ENCODE measurements at places on chromosomes 12 and 14.
A peak's percentile ranks its signal among the peaks of the same experiment; 100 is the strongest.

DNA sequence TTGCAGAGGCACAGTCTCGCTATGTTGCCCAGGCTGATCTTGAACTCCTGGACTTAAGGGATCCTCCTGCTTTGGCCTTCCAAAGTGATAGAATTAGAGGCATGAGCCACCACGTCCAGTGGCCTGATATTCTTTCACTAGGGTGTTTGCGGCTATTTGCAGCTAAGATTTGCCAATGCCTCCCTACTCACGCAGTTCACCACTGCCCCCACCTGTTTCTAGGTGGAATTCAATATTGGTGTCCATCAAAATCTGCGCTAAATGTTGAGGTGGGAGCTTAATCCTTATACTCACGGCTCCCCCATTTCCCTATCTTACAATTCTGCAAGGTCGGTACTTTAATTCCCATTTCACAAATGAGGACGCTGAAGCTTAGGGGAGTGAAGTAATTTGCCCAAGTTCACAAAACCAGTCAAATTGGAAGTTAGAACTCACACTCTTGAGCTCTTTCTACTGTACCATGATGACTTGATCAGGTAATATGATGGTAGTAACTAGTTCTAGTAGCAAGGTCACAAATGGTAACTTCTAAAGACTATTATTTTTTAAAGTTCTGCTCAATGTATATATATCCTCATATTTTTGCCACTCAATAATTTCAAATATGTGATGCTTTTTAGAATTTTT, 22.1 kb upstream of the LRRC9 start:
- peak; percentile 11 for DNase-seq

DNA sequence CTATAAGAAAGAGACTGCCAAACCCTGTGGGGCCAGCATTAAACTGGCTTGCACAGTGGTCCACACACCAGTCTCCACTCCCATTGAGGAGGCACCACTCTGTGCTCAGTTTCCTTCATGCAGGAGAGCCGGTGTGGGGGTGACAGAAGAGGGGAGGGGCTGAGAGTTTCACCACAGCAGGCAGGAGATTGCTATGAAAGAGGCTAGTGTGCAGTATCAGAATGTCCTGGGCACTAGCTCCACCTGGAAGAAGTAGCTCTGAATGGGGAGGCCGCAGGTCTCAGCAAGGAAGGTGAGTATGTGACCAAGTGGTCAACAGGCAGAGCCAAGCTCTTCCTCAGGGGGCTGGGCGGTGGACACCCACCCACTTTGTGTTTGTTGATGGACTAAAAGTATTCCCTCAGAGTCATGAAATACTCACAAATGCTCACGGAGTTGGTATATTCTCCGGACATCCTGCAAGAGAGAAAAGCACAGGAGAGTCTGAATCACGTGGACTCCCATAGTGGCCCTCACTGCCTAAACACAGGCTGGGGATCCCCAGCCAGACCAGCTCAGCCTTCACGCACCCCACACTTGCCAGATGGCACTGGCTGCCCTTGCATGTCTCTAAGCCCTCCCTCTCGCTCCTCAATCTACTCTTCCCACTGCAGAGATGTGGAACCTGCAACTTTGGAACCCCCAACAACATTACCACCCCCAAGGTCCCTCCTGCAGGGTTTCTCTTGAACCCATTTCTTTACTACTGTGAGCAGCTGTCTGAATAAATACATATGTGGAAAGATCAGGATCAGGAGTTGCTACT, 7.8 kb upstream of the KRT72 start:
- no peak for DNase-seq

DNA sequence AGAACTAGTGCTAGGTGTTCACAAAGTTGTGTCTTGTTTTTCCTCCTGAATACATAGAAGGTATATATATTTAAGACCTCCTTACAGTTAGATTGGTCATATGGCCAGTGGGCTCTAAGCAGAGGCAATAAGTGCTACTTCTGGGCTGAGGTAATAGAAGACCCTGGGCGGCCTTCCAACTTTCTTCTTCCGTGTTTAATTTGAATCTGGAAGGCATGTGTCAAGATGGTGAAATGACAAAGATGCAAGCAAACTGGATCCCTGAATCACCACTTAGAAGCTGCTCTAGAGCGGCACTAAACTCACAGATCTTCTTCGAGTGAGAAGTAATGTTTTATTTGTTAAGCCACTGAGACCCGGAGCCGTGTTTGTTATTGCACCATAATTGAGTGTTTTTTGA, 201.0 kb upstream of the GZMB start:
- no peak for DNase-seq

DNA sequence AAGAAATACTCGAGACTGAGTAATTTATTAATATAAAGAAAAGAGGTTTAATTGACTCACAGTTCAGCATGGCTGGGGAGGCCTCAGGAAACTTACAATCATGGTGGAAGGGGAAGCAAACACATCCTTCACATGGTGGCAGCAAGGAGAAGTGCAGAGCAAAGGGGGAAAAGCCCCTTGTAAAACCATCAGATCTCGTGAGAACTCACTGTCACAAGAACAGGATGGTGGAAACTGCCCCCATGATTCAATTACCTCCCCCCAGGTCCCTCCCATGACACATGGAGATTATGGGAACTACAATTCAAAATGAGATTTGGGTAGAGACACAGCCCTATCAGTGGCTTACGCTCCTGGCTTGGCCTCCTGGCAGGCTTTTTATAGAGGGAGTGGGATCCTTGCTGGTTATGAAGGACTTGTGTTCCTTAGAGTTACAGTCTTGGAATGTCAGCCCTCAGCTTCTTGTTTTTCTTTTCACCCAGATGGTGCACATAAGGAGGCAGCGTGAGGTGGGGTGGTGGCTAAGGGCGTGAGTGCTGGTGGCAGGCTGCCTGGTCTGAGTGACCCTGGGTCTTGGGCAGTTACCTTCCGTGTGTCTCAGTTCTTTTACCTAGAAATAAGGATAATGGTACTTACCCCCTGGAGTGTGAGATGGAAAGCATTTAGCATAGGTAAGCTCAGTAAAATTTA, 25.7 kb downstream of the TRAF3 start:
- no peak for DNase-seq

DNA sequence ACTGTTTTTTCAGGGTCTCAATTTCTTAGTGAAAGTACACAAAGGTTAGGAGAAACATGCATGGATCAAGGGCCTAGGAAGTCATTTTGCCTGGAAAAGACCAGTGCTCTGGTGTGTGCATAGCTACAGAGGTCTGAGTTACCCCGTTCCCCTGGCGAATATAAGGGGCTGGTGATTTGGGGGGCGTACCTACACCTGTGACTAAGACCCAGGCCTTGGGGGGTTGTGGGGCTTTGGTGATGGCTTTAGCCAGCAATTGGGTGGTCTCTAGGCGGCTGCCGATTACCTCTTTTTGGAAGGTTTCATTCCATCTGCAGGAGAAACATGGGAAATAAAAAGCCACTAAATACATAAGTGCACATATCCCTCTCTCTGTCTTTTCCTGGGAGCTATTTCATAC, 1.1 kb downstream of the SDR39U1 start:
- no peak for DNase-seq

DNA sequence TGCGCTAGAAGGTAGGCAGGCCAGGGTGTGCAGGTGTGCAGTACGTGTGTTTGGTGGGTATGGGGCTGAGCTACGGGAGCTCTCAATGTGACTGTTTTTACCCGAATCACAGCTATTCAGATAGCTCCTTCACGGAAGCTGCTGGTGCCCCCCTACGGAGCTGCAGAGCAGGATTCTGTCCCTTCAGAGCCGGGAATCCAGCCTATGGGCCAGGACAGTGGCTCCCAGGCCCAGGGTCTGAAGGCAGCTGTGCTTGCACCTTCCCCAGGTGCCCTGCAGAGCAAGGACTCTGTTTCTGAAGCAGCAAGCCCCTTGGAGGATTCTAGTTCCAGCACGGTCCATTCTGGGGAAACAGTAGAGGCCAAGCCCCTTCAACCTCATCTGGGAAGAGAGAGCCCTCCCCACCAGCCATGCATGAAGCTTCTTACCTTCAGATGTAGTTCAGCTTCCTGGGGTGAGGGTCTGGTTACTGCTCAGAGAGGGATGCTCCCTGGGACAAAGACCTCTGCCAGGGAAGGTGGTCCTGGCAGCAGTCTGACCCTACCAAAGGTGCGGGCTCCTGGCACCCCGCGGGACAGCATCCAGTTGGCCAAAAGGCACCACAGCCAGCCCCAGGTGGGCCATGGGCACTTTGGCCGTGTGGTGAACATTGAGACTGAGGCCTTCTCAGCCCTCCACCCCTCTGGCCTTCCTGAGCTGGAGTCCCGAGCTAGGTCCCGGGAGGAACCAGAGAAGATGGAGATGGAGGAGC, 29.1 kb downstream of the PLEKHH1 start:
- DNase-seq: no peak

DNA sequence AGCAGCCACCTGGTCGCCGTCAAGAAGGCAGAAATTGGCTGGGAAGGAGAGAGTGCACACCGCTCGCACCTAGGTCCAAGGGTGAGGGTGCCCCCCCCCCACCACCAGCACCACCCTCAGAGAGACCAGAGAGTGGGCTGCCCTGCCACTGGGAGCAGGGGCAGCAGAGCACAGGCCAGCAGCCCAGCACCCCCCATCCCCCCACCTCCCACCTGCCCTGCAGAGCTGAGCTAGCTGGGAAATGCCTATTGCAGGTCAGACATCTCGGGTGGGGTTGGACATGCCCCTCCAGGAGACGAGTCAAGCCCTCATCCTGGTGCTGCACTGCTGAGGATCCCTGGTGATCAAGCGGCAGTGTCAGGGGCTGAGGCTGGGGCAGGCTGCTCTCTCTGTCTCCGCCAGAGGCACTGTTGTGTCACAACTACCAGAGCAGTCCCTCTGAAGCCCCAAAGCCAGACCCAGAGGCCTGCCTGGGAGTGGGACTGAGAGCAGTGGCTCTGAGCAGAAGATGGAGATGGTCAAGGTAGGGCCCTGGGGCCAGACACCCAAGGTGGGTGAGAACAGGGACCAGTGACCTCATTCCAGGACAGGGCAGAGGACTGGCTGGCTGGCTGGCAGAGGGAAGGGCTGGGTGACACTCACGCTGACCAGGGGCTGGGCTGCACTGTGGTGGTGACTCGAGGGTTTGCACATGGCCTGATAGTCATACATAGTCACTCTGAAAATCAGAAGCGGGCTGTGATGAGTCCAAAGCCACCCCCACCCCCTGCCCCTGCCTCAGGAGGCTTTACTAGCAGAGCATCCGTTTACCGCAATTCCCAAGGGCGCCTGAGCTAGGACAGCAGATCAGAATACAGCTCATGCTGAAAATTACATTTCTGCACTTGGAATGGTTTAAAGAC, 19.7 kb upstream of the LRTM2 start:
- peak; percentile 68 for DNase-seq

DNA sequence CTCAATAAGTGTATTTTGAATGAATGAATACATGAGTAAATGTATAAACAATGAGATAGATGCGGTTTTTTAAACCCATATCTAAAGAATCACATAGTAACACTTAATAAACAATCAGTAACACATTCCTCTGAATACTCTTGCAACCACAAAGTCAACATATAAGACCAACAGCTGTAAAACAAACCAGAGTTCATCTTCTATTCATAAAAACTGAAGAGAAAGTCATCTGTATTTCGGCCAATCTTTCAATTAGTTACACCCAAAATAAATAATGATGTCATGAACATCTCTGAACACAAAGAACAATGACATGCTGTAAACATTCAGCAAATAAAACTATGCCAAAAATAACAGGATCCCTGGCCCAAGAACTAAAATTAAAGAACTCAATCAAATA, 47.2 kb downstream of the ARMH4 start:
- no peak for DNase-seq

DNA sequence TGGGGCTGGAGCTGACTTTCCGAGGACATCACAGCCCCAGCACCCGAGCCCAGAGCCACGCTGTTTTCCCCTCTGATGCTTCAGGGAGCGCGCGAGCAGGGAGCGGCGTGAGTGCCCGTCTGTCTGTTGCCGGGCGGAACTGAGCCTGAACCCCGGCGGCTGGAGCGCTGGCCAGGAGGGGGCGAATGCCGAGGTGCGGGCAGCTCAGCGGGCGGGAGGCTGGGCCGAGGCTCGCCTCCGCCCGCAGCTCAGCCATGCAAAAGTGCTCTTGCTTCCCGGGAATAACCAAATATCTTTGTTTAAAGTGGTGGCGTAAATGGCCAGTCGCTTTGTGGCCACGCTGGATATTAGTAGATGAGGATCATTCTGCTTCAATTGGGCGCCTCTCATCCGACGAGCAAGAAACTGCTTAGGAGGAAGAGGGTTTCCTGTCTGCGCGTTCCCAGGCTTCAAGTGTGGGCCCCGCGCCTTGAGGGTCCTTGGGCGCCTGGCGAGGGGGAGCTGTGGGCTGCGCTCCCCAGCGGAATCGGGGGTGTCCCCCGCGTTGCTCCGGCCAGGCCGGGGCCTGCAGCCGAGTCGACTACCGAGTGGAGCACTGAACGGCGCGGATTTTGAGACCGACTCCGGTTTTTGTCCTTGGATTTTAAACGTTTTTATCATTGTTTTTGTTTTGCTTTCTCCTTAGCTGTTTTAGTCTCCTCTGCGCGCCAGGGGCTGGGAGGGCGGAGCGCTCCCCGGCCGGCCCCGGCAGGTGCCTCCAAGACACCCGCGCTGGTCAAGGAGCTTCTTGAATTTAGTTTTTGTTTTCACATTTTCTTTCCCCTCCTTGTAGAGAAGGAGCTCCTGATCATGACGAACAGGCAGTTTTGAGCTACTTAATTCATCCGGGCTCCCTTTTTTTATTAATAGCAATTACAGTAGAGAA, 831 bp upstream of the NKX2-1 start:
- no peak for DNase-seq

- DNase-seq: no peak
These were observed 210.4 kb downstream of the KIF26A start for GRCh38 chr14:104348741-104349140.

DNA sequence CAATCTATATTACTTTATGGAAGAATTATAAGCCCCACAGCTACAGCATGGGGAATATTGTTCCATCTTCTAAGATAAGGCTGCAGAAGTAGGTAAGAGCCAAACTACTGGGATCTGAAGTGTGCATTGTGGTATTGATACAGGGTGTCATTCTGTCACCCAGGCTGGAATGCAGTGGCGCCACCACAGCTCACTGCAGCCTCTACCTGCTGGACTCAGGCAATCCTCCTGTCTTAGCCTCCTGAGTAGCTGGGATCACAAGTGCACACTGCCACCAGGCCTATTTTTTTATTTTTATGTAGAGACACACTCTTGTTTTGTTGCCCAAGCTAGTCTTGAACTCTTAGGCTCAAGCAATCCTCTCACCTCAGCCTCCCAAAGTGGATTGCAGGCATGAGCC, 21.3 kb upstream of the DIP2B start:
- no peak for DNase-seq

All from NAMALWA (cell line).